ENCODE measurements at places on chromosomes 11 and 22.

- DNase-seq = no peak
These were observed 43.5 kb upstream of the KCNJ11 start for GRCh38 chr11:17432002-17432401.

GRCh38 chr11:43942662-43943371 is 380 bp downstream of the C11orf96 start:
- DNase-seq = no peak

DNA sequence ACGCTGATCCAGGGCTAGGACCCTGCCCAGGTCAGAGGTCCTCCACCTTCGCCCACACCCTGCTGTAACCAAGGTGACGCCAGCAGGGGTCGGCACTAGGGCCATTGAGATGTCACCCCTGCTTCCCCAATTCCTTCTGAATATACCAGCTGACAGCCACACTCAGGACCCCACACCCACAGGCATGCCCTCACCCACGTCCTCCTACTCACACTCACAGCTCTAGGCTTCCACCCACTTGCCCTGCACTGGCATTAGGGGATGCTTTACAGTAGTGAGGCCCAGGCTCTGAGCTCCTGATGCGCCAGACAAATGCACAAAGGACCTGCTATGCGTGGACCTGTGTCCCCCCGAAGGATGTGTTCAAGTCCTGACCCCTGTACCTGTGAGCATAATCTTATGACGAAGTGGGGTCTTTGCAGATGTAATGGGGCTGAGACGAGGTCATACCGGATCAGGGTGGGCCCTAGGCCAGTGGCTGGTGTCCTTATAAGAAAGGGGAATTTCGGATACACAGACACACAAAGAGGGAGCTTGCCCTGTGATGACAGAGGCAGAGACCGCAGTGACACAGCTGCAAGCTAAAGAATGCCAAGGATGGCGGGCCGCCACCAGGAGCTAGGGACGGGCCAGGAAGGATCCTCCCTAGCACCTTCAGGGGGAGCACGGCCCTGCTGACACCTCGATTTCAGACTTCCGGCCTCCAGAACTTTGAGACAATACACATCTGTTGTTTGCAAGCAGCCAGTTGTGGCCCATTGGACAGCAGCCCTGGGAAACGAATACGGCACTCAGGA is 11.2 kb downstream of the WNT11 start:
- DNase-seq = no peak

GRCh38 chr11:97814325-97814959 is 1206.3 kb upstream of the CNTN5 start:
- DNase-seq = peak; percentile 4

DNA sequence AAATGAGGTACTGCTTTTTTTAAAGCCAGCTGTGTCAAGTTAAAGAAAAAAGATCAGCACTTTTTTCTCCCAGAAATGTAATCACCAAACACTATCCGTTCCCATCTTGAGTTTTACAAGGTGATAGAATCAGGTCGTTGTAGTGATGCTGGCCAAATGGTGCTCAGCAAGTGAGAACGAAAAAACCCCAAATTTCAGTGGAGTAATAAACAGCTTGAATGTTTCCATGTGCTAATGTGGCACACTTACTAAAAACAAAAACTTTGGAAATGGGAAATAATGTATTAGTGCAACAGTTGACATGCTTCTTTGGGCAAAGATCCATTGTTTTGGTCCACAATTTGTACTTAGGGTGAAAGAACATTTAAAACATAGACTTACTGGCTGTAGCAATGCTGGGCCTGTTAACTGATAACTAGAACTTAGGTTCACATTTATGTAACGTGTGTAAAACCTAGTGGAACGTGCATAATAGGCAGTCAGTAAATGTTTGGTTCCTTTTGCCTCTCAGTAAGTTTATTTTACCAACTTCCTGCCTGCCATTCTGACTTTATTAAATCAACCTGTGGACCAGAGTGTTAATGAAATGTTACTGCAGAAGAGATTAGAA is 15.4 kb upstream of the GDPD4 start:
- DNase-seq = no peak
